ENCODE measurements at places on chromosomes 2 and 18.

- no peak for DNase-seq
Measured at GRCh38 chr18:54873884-54874255, 45.6 kb downstream of the RAB27B start.

DNA sequence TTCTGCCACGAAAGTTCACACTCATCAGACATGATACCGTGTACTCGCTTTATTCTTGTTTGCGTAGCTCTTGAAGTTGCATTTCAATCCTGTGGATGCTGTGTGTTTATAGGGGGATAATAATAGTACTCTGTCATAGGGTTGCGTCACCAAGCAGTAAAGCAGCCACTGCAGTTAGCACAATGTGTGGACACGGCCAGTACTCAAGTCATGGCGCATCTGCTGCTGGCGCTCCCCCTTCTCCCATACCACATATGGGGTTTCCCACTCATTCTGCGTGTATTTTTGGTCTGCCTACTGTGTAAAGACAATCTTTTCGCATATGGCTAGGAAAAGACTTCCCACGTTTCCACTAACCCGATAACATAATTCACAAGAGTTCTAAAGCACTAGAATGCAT is 2.1 kb upstream of the ZBTB14 start:
- no peak for DNase-seq

GRCh38 chr2:30466216-30466615 is 19.2 kb downstream of the LCLAT1 start:
- no peak for DNase-seq

GRCh38 chr2:177326005-177326404 is 61.5 kb upstream of the NFE2L2 start:
- no peak for DNase-seq

GRCh38 chr18:77058290-77058835 is 74.2 kb downstream of the MBP start:
- no peak for DNase-seq

DNA sequence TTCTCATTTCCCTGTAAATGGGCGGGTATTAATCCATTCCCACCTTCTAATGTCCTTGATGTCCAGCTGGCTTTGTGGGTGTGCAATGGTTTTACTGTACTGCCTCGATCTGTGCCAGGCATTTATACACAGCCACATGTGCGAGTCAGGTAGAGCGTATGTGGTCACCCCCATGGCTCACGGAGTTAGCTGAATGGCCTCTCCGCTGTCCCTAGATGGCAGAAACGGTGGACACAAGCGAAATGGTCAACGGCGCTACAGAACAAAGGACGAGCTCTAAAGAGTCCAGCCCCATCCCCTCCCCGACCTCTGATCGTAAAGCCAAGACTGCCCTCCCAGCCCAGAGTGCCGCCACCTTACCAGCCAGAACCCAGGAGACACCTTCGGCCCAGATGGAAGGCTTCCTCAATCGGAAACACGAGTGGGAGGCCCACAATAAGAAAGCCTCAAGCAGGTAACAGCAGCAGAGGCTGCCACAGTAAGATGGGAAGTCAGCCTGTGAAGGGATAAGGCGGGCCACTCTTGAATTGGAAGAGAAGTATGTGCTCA is 59.1 kb upstream of the EML6 start:
- no peak for DNase-seq
